NCI-H146 (cell line): ENCODE measurements at places on chromosomes 2 and 18.

- peak; percentile 87 for DNase-seq
These were observed 28.9 kb downstream of the EIPR1 start for GRCh38 chr2:3348767-3349166.

GRCh38 chr2:74429487-74430451 is 8.2 kb downstream of the WDR54 start:
- DNase-seq: no peak

DNA sequence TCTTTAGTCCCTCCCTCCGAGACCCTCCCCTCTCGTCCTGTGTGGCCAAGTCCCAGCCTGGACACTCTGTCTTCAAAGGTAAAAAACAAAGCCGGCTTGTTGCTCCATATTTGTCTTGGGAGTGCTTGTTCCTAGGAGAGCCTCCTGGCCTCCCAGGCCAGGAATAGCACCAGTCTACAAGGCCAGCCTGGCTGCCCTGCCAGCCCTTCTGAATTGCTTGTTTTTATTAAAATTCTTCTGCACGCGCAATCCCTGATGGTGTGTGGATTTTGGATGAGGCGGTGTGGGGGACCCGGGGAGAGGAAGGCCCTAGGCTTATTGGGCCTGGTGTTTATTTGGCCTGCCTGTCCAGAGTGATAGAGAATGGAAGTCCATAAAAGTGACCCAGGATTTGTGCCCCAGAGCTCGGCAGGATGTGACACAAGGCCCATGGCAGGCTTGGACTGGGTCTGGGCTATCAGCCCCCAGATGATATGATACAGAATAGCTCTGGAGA is 297.3 kb downstream of the CYP26B1 start:
- DNase-seq: no peak

- DNase-seq: no peak
These were observed 478.5 kb downstream of the MBD2 start for GRCh38 chr18:53745986-53746385.

DNA sequence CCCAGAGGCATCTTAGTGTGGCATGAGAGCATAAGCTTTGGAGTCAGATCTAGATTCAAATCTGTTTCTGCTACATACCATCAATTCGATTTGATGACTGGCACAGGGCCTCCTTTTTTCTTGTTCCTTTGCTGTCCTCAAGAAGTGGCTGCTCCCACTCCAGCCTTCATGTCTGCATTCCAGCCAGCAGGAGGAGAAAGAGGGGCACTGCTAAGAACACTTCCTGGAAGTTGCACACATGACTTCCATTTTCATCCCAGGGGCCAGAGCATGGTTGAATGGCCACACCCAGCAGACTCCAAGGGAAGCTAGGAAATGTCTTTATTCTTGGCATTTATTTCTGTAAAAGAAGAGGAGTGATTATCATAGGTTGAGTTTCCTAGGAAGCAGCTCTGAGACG is 50.4 kb downstream of the EML6 start:
- no peak for DNase-seq

GRCh38 chr18:46793565-46793964 is 36.7 kb upstream of the ST8SIA5 start:
- DNase-seq: no peak

GRCh38 chr2:205903549-205904129 is 182.3 kb downstream of the INO80D start:
- peak; percentile 71 for DNase-seq

- DNase-seq: no peak
These were observed 24.2 kb upstream of the CXXC1 start for GRCh38 chr18:50311650-50312049.
